ENCODE measurements at places on chromosomes 1 and 21. TPM values are rescaled to one million over a fixed set of nuclear protein-coding genes. Genes with fewer than 3 reads are reported as not detected.

- peaks cover 32% of the 10 kb centered on the region for H3K4me1 ChIP-seq
- peak overlapping the region; percentile 95 for H3K4me3 ChIP-seq
- DNase-seq, result no peak
- peak overlapping the region; percentile 100 for H3K27ac ChIP-seq
- H3K27me3 ChIP-seq, result peaks cover 8% of the 10 kb centered on the region
Measured at GRCh38 chr1:33257207-33257771, 997 bp downstream of the ZNF362 start.

- H3K4me3 ChIP-seq, result no peak overlapping the region
- DNase-seq, result no peak
Measured at GRCh38 chr1:21874328-21874727, 62.3 kb downstream of the LDLRAD2 start.

- H3K36me3 ChIP-seq, result no peaks in the 10 kb centered on the region
- peak overlapping the region; percentile 96 for H3K4me3 ChIP-seq
- H3K27ac ChIP-seq, result peak overlapping the region; percentile 97
- H3K27me3 ChIP-seq, result peaks cover 31% of the 10 kb centered on the region
- peaks cover 21% of the 10 kb centered on the region for H3K4me1 ChIP-seq
Measured at GRCh38 chr1:167714439-167715156, 7.2 kb upstream of the MPZL1 start.

- H3K4me1 ChIP-seq, result no peaks in the 10 kb centered on the region
- no peak overlapping the region for H3K4me3 ChIP-seq
- H3K27ac ChIP-seq, result no peak overlapping the region
- no peaks in the 10 kb centered on the region for H3K27me3 ChIP-seq
- peaks cover 8% of the 10 kb centered on the region for H3K36me3 ChIP-seq
Measured at GRCh38 chr21:25539606-25540005, 67.7 kb downstream of the MRPL39 start.

SLC35F3 gene
- 0.98 TPM for total RNA-seq

OR2AK2 gene
- 0.49 TPM for total RNA-seq

FCRLB gene
- 0.34 TPM for total RNA-seq

F13B gene
- not detected for total RNA-seq

Measured in glutamatergic neuron (in vitro differentiated cells).